ENCODE measurements at places on chromosomes 3 and 15. TPM values are rescaled to one million over a fixed set of nuclear protein-coding genes. Genes with fewer than 3 reads are reported as not detected.

CCR9 gene
- total RNA-seq = not detected

DNA sequence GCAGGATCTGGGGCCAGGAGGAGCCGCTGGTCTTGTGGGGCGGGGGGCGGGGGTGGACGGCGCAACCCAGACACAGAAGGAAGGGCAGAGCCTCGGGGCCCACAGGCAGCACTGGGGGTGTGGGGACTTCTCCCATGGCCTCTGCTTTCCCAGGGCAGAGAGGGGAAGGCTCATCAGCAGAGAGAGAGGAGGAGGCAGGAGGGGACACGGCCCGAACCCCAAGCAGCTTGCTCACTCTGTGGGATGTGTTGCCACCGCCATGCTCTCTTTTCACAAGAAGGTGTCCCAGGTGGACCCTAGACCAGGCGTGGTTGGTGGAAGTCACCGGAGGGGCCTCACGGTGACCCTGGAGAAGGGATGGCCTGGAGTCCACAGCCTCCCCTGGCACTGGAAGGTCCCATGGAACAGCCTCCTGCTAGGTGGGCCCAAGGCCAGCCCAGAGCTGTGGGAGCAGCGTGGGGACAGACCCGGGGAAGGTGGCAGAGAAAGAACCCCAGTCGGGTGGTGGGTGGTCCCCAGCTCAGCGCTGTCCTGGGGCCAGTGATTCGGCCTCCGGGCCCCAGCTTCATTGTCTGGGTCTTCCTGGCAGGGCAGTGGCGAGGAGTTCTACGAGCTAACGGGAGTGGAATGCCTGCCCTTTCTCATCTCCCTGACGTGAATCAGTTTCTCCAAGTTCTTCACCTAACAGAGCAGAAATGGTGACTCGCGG, 46.8 kb upstream of the PCSK6 start:
- DNase-seq = no peak

- no peak for DNase-seq
Measured at GRCh38 chr3:29143151-29143550, 137.7 kb upstream of the RBMS3 start.

DNA sequence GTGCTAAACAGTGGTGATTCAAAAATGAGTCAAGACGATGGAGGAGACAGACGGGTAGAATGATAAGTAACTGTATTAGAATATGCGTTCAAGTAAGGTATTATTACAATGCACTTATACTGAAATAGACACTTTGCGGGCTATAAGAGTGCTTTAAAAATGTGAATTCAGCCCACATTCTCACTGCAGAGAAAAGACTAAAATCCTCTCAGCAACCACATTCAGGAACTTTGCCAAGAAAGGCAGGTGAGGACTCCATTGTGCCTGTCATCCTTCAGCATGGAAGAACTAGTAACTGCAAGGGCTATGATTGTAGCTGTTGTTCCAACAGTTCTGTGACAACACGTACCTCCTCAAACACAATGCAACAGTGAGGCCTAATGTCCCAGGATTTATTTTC, 272.0 kb downstream of the RORA start:
- no peak for DNase-seq

GRCh38 chr15:59298854-59299250, 73.8 kb downstream of the MYO1E start:
- no peak for DNase-seq
